ENCODE measurements at places on chromosomes 2 and 18. TPM values are rescaled to one million over a fixed set of nuclear protein-coding genes. Genes with fewer than 3 reads are reported as not detected.

Gene SLC11A1
- total RNA-seq, result not detected

DNA sequence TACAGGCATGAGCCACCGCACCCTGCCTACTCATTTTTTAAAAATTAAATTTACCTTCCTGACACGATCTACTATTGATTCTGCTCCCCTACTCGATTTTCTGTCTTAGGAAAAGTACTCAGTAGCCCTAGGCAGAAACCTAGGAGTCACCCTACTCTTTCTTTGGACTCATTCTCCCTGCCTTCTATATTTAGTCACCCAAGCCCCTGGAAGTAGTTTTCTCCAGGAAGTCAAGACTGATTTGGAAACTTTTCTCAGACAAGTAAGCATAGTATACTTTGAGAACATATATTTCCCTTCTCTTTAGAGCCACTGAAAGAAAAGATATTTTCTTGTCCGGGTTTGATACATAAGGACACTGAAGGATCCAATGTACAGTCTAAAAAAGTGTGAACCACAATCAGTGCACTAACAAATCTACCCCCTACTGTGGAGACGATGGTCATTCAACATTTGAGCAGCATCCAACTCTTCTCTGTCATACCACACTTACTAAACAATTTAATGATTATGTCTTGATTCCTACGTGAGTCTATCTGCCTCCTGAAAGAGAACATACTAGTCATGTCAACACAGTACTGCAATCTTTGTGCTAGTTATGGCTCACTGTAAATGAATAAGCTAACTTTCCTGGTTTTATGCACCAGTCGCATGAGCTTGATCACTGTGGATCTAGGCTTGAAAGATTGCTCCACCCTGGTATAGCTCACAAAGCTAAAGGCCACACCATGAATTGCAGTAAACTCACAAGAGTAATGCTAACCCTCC lies 19.8 kb downstream of the YWHAQ start:
- H3K4me1 ChIP-seq, result peaks cover 40% of the 10 kb centered on the region
- no peak overlapping the region for H3K4me3 ChIP-seq
- H3K27ac ChIP-seq, result no peak overlapping the region
- no peaks in the 10 kb centered on the region for H3K27me3 ChIP-seq

DNA sequence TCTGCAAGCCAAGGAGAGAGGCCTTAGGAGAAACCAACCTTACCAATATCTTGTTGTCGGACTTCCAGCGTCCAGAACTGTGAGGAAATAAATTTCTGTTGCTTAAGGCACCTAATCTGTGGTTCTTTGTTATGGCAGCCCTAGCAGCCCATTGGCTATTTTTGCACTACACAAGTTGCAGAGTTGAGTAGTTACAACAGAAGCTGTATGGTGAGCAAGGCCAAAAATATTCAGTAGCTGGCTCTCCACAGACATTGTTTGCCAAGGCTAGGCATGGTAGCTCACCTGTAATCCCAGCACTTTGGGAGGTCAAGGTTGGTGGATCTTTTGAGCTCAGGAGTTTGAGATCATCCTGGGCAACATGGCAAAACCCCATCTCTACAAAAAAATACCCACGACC lies 27.1 kb upstream of the SCYGR1 start:
- H3K4me3 ChIP-seq, result no peak overlapping the region
- H3K4me1 ChIP-seq, result peaks cover 19% of the 10 kb centered on the region
- DNase-seq, result no peak
- no peaks in the 10 kb centered on the region for H3K27me3 ChIP-seq
- no peaks in the 10 kb centered on the region for H3K36me3 ChIP-seq

DNA sequence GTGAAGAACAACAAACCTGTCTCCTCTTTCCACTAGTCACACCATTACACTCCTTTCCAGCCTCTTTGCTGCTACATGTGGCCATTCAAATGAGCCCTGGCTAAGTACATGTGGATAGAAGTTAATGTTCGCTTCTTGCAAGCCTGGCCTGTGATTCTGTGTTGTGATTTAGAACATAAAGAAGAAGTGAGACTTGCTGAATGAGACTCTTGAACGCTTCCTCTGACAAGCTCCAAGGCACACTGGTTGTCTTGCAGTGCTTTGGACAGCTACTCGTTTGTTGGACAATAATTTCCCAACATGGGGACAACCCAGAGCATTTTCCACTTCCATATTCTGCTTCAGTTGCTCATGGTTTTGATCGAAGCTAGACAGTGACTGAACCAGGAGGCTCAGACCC lies 57.3 kb downstream of the CCDC74A start:
- H3K27ac ChIP-seq, result no peak overlapping the region
- H3K4me3 ChIP-seq, result no peak overlapping the region
- DNase-seq, result no peak
- H3K27me3 ChIP-seq, result peaks cover 13% of the 10 kb centered on the region
- H3K4me1 ChIP-seq, result no peaks in the 10 kb centered on the region

Gene MAPRE2
- total RNA-seq, result 30.1 TPM

DNA sequence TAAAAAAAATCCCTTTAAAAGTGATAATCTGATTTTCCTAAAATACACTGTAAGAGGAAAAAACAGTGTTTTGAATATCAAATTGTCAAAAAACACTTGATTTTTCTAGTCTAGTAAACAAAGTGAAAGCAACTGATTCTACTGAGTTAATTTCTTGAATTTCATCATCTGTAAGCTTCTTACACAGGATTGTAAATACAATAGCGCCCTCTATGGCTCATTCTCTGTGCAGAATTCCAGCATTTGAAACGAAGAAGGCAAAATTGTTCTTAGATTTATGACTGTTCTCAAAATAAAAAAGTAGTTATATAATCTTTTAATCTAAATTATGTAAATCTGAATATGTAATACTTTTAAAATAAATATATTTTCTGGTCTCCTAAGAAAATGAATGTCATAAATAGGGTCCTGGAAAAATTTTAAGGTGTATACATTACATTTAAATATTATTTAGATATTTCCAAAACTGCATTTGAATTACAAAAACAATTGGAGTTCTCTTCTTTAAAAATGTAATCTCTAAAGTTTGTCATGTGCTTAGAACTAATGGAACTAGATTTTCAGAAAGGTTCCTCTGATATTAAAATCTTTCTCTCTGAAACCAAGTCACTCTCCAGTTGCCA lies 176.9 kb upstream of the MC4R start:
- no peaks in the 10 kb centered on the region for H3K36me3 ChIP-seq
- H3K4me1 ChIP-seq, result no peaks in the 10 kb centered on the region
- no peak for DNase-seq
- H3K27ac ChIP-seq, result no peak overlapping the region
- no peak overlapping the region for H3K4me3 ChIP-seq

Gene COL4A4
- total RNA-seq, result not detected

Gene ARHGEF33
- total RNA-seq, result not detected

Gene CD226
- 0.39 TPM for total RNA-seq

Gene CD207
- total RNA-seq, result not detected

DNA sequence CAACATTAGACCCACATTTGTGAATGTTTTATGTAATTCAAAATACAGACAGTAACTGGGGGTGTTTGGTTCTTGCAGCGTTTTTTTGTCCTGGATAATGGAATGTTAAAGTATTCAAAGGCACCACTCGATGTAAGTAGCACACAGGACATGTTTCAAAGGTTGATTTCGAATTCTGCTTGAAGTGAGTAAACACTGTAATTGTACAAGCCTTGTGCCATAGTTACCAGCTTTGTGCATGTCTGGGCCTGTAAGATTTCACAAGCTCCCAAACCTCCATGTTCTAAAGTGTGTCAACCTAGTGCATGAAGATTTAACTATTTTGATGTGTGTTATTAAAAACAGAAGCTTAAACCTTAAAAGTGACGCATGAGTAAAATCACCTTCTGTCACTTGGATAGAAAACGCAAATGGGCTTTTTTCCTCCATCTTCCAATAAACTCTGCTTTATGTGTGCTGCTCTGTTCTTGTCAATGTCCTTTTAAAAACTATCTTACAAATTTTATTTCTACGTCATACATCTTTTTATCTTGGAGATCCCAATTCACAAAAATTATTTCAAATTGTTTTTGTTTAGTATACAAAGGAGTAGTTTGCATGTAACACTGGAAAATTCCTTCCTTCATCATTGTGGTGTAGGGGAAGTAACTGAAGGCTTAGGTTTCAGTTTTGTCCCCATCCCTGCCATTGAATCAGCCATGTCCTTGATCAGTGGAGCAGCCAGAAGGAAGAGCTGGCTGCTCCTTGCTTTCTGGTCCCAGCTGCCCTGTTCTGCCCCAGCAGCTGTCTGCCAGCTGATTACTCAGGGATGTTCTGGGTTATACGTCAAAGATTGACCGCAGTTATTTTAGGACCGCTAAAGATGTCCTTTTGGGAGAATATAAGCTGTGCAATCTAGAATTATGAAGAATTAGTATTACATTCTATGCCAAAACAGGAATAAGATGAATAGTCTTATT lies 119.2 kb downstream of the PRKRA start:
- H3K4me1 ChIP-seq, result no peaks in the 10 kb centered on the region
- no peaks in the 10 kb centered on the region for H3K36me3 ChIP-seq
- H3K27me3 ChIP-seq, result no peaks in the 10 kb centered on the region
- no peak overlapping the region for H3K27ac ChIP-seq
- H3K4me3 ChIP-seq, result no peak overlapping the region

- H3K27me3 ChIP-seq, result no peaks in the 10 kb centered on the region
- H3K4me1 ChIP-seq, result no peaks in the 10 kb centered on the region
- no peak overlapping the region for H3K4me3 ChIP-seq
- H3K27ac ChIP-seq, result no peak overlapping the region
- DNase-seq, result no peak
- peaks cover 88% of the 10 kb centered on the region for H3K36me3 ChIP-seq
Measured at GRCh38 chr18:74514860-74515495, 18.8 kb downstream of the CNDP2 start.

DNA sequence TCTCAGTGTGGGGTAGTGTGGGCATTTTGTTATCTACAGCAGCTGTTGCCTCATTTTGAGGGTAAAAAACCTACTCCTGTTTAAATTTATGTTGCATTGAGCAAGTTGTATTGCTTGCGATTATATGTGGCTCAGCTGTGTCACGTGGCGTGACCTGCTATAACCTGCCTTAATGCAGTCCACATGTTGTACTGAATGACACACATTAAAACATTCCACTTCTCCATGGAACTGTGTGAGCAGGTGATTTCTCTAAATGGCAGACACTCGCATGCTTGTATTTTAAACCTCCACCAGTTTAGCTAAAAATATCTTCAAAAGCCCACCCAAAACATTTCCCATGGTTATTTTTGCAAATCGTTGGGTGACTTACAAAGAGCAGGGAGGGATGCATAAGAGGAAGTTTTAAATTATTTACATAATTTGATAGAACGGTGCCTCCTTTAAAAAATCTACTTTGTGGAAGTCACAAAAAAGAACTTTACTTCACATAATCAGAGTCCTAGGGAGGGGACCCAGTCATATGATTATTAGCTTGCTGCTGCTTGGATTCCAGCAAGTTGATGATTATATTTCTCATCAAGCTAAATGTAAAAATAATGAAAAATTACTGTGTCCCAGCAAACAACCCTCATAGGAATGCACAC lies 163.3 kb upstream of the ZEB2 start:
- H3K36me3 ChIP-seq, result no peaks in the 10 kb centered on the region
- DNase-seq, result no peak
- H3K27me3 ChIP-seq, result no peaks in the 10 kb centered on the region
- no peak overlapping the region for H3K27ac ChIP-seq

DNA sequence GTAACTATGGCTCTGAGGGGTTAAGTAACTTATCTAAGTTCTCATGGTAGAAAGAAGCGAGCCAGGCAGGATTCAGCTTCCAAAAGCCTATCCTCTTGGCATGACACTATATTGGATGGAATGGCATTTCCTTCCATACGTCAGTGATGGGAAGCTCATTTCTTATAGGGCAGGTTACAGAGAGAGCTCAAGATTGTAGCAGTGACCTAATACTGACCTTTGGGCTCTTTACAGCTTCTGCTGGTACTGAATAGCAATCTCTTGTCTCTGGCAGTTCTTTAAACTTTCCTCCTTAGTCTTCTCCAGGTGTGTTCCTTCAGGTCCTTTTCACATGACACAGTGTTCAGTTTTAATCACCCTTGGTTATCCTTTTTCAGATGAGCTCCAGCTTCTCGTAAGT lies 133.0 kb downstream of the HRH4 start:
- H3K4me3 ChIP-seq, result no peak overlapping the region
- no peak overlapping the region for H3K27ac ChIP-seq
- no peaks in the 10 kb centered on the region for H3K27me3 ChIP-seq
- DNase-seq, result no peak
- no peaks in the 10 kb centered on the region for H3K4me1 ChIP-seq

DNA sequence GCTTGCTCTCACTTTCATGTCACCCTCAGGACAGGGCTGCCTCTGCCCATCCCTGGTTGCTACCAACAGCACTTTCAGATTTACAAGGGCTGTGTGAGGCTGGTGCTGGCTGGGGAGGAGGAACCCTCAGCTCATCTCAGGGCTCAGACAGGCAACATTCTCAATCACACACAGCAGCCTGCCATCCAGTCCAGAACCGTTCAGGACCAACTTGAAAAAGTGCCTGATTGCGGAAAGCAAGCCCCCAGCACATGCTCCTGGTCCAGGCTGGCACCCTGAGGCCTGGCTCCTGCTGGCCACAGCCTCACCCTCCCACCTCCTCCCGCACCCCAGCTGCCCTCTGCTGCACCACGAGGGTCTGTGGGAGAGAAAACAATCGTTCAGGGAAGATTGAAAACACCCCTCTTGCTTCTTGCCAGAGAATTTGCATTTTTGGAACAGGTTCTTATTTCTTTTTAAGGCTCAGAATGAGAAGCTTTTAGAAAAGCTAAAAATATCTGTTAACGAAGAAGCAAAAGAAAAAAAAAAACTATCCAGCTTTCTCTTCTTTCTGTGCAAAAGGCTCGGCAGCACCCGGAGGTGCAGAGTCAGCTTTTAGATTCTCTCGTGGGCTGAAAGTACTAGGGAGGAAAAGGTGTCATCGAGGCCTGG lies 403.8 kb upstream of the ID2 start:
- no peak overlapping the region for H3K27ac ChIP-seq
- no peaks in the 10 kb centered on the region for H3K36me3 ChIP-seq
- H3K27me3 ChIP-seq, result no peaks in the 10 kb centered on the region
- DNase-seq, result no peak

GRCh38 chr18:4060427-4061281 lies 394.5 kb downstream of the DLGAP1 start:
- H3K4me1 ChIP-seq, result no peaks in the 10 kb centered on the region
- no peaks in the 10 kb centered on the region for H3K36me3 ChIP-seq
- no peaks in the 10 kb centered on the region for H3K27me3 ChIP-seq

Gene POTEJ
- not detected for total RNA-seq

Gene PKDCC
- total RNA-seq, result 60.1 TPM

- no peaks in the 10 kb centered on the region for H3K27me3 ChIP-seq
- H3K27ac ChIP-seq, result no peak overlapping the region
- DNase-seq, result no peak
Measured at GRCh38 chr18:38368246-38368645, 802.6 kb upstream of the CELF4 start.

DNA sequence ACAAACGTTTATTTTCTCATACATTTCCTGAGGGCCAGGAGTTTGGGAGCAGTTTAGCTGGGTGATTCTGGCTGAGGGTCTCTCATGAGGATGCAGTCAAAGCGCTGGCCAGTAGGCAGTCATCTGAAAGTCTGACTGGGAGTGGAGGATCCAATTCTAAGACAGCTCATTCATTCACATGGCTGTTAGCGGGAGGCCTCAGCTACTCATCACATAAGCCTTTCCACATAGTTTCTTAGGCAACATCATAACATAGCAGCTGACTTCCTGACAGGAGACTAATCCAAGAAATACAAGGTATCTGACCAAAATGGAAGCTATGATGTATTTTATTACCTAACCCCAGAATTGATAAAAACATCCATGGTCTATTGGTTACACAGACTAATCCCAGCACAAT lies 2.9 kb upstream of the MRPL44 start:
- H3K36me3 ChIP-seq, result peaks cover 5% of the 10 kb centered on the region
- DNase-seq, result no peak
- no peak overlapping the region for H3K4me3 ChIP-seq
- H3K27me3 ChIP-seq, result no peaks in the 10 kb centered on the region
- no peak overlapping the region for H3K27ac ChIP-seq
